ENCODE measurements at places on chromosomes 3 and 15.

DNA sequence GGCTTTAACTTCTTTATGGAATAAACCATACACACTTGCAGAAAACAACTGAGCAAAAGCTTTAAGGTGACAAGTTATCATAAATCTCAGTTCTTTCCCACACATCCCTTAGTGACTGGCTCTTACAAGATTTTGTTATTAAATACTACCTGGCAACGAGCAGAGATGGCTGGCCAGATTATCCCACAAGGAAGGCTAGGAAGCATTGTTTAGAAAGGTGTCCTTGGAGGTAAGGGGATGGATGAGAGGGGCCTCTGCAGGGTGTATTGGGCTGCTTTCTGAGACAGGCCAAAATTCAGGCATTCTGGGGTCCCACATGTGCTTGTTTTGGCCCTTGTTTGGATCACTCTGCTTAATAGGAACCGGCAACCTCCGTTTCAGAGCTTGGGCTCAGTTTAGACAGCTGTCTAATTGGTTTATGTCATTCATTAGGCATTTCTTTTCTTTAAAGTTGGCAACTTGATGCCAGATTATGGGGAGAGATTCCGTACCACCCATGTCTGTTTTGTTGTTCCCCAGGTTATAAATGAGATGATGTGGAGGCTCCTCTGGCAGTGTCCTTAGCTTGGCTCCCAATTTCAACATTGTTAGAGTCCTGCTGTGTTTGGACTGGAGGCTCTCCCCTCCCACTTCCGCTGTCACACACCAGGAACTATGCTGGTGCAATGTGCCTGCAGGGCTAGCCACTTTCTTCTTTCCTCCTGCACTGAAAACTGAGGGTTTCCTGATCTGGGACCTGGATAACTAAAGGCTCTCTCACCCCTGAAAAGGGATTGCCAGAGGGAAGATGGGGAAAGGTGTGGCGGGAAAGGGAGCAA, 121.1 kb downstream of the TPRG1 start:
- DNase-seq: no peak
- peaks cover 5% of the 10 kb centered on the region for H3K4me1 ChIP-seq
- no peak overlapping the region for H3K4me3 ChIP-seq
- no peaks in the 10 kb centered on the region for H3K27me3 ChIP-seq

- H3K27ac ChIP-seq: no peak overlapping the region
- DNase-seq: no peak
- H3K36me3 ChIP-seq: no peaks in the 10 kb centered on the region
- no peak overlapping the region for H3K4me3 ChIP-seq
- peaks cover 58% of the 10 kb centered on the region for H3K4me1 ChIP-seq
Measured at GRCh38 chr15:71333839-71334238, 218.6 kb downstream of the THSD4 start.

GRCh38 chr3:34200576-34200975, 402.1 kb downstream of the PDCD6IP start:
- no peaks in the 10 kb centered on the region for H3K4me1 ChIP-seq
- no peak overlapping the region for H3K4me3 ChIP-seq
- no peaks in the 10 kb centered on the region for H3K36me3 ChIP-seq
- peaks cover 2% of the 10 kb centered on the region for H3K27me3 ChIP-seq

GRCh38 chr15:51114437-51115119, 19.9 kb upstream of the TNFAIP8L3 start:
- H3K27ac ChIP-seq: no peak overlapping the region
- no peaks in the 10 kb centered on the region for H3K4me1 ChIP-seq
- DNase-seq: no peak
- H3K27me3 ChIP-seq: peaks cover 17% of the 10 kb centered on the region

GRCh38 chr3:122934251-122934650, 93.3 kb downstream of the SEMA5B start:
- no peak for DNase-seq
- no peak overlapping the region for H3K27ac ChIP-seq
- H3K4me1 ChIP-seq: peaks cover 27% of the 10 kb centered on the region
- H3K27me3 ChIP-seq: no peaks in the 10 kb centered on the region

- no peak overlapping the region for H3K27ac ChIP-seq
- DNase-seq: no peak
- H3K36me3 ChIP-seq: peaks cover 24% of the 10 kb centered on the region
- H3K4me1 ChIP-seq: no peaks in the 10 kb centered on the region
Measured at GRCh38 chr3:195425849-195426248, 17.0 kb downstream of the ACAP2 start.

GRCh38 chr3:110756705-110757104, 314.9 kb upstream of the NECTIN3 start:
- no peak for DNase-seq
- no peak overlapping the region for H3K27ac ChIP-seq
- no peaks in the 10 kb centered on the region for H3K27me3 ChIP-seq
- H3K36me3 ChIP-seq: peaks cover 5% of the 10 kb centered on the region

- peaks cover 74% of the 10 kb centered on the region for H3K4me1 ChIP-seq
- H3K36me3 ChIP-seq: peaks cover 7% of the 10 kb centered on the region
- no peak overlapping the region for H3K4me3 ChIP-seq
- DNase-seq: no peak
- H3K27me3 ChIP-seq: no peaks in the 10 kb centered on the region
Measured at GRCh38 chr3:195133013-195133412, 137.9 kb downstream of the XXYLT1 start.

GRCh38 chr3:48372377-48372770, 355 bp downstream of the FBXW12 start:
- no peak overlapping the region for H3K27ac ChIP-seq
- no peak for DNase-seq
- H3K4me3 ChIP-seq: no peak overlapping the region
- H3K36me3 ChIP-seq: no peaks in the 10 kb centered on the region

- H3K36me3 ChIP-seq: no peaks in the 10 kb centered on the region
- peaks cover 22% of the 10 kb centered on the region for H3K4me1 ChIP-seq
- no peak for DNase-seq
- no peak overlapping the region for H3K4me3 ChIP-seq
Measured at GRCh38 chr3:11002371-11002807, 9.8 kb downstream of the SLC6A1 start.

- H3K36me3 ChIP-seq: no peaks in the 10 kb centered on the region
- no peak overlapping the region for H3K4me3 ChIP-seq
- DNase-seq: no peak
- no peak overlapping the region for H3K27ac ChIP-seq
- peaks cover 3% of the 10 kb centered on the region for H3K27me3 ChIP-seq
- H3K4me1 ChIP-seq: peaks cover 25% of the 10 kb centered on the region
Measured at GRCh38 chr15:86608461-86609205, 529.0 kb downstream of the AGBL1 start.

GRCh38 chr15:90305932-90306331, 40.5 kb downstream of the NGRN start:
- no peaks in the 10 kb centered on the region for H3K36me3 ChIP-seq
- no peaks in the 10 kb centered on the region for H3K27me3 ChIP-seq
- H3K4me3 ChIP-seq: no peak overlapping the region
- peaks cover 21% of the 10 kb centered on the region for H3K4me1 ChIP-seq
- DNase-seq: no peak
- no peak overlapping the region for H3K27ac ChIP-seq

GRCh38 chr3:60854791-60855190, 396.5 kb downstream of the FHIT start:
- H3K27ac ChIP-seq: no peak overlapping the region
- no peak overlapping the region for H3K4me3 ChIP-seq
- no peaks in the 10 kb centered on the region for H3K27me3 ChIP-seq
- H3K4me1 ChIP-seq: no peaks in the 10 kb centered on the region
- H3K36me3 ChIP-seq: no peaks in the 10 kb centered on the region

DNA sequence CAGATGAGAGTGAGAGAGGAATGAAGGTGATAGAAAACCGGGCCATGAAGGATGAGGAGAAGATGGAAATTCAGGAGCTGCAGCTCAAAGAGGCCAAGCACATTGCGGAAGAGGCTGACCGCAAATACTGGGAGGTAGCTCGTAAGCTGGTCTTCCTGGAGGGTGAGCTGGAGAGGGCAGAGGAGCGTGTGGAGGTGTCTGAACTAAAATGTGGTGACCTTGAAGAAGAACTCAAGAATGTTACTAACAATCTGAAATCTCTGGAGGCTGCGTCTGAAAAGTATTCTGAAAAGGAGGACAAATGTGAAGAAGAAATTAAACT, 88.9 kb downstream of the EOMES start:
- no peaks in the 10 kb centered on the region for H3K36me3 ChIP-seq
- no peak overlapping the region for H3K27ac ChIP-seq

Data from nephron progenitor cell (in vitro differentiated cells).